ENCODE measurements at places on chromosomes 13 and 19. TPM values are rescaled to one million over a fixed set of nuclear protein-coding genes. Genes with fewer than 3 reads are reported as not detected.

DNA sequence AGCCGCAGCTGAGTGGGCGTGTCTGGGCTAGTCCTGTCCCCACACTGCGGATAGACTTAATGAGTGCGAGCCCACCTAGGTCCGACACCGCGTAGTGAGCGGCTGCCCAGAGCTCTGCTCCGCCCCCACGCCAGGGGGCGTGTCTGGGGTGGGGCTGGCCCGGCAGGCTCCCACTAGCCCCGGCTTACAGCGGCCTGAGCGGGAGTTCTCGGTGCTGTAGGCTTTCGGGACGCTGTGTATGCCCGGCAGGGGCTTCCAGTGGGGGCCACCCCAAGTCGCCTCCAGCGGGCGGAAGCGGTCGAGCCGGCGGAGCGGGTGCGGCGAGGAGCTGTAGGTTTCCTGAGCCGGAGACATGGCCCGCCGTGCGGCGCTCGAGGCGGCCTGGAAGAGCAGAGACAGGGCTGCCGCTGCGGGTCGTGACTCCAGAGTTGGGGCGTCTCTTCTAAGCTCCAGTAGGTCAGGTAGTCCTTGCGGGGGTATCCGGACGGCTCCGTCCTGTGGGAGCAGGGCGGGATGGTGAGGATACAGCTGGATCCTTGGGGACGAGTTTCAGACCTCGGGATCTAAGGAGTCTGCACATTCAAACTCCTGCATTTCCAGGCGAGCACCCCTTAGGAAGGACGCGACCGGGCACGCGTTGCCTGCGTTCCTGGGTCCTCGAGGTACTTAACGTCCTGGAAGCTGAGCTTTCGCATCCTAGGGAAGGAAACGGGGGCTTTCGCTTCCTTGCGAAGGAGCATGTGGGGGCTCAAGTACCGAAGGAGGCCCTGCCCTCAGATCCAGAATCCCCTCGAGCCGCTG is 1.2 kb downstream of the CGB7 start:
- peak; percentile 60 for DNase-seq
- H3K27me3 ChIP-seq: no peaks in the 10 kb centered on the region
- H3K4me1 ChIP-seq: peaks cover 26% of the 10 kb centered on the region
- no peak overlapping the region for H3K27ac ChIP-seq
- peak overlapping the region; percentile 60 for H3K4me3 ChIP-seq

TBC1D4 gene
- total RNA-seq: 67.9 TPM

DNA sequence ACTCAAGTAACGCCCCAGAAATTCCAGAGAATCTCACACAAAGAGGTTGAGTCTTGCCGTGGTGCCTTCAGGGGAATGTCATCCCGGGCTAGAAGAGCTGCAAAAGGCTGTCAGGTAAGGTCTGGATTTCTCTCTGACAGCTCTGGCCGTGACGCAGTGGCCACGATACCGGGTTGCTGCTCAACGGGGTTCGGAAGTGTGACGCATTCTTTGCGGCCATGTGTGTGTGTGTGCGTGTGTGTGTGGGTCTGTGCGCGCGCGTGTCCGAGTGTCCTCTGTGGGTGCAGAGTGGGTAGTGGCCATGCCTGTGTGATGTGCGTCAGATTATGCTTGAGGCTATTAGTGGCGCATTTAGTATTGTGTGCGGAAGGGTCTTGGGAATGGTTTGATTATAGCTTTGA is 306 bp downstream of the ZNF540 start:
- H3K27me3 ChIP-seq: no peaks in the 10 kb centered on the region
- peaks cover 22% of the 10 kb centered on the region for H3K36me3 ChIP-seq
- peak overlapping the region; percentile 90 for H3K4me3 ChIP-seq
- H3K27ac ChIP-seq: peak overlapping the region; percentile 99
- peaks cover 16% of the 10 kb centered on the region for H3K4me1 ChIP-seq

- peak within 1 kb of the TSS; percentile 87 for H3K27ac ChIP-seq
- no peaks in the 10 kb centered on the region for H3K36me3 ChIP-seq
- DNase-seq: peak; percentile 58
- peaks cover 18% of the 10 kb centered on the region for H3K4me1 ChIP-seq
- H3K4me3 ChIP-seq: peak within 1 kb of the TSS; percentile 17
- no peaks in the 10 kb centered on the region for H3K27me3 ChIP-seq
These were observed at the start of gene NKG7 for GRCh38 chr19:51372649-51373504. TSS of gene NKG7 (minus strand) at chr19:51372654. CDS start at chr19:51372535, 119 bp downstream.

C1QTNF9B gene
- not detected for total RNA-seq

PTGIR gene
- 1.2 TPM for total RNA-seq
